Hepatic stellate cell (primary cell): ENCODE measurements at places on chromosomes 13 and 19.

GRCh38 chr13:113670541-113670940 lies 3.5 kb downstream of the GRK1 start:
- no peak for DNase-seq

- no peak for DNase-seq
These were observed 92.3 kb downstream of the RFC3 start for GRCh38 chr13:33910255-33910654.

DNA sequence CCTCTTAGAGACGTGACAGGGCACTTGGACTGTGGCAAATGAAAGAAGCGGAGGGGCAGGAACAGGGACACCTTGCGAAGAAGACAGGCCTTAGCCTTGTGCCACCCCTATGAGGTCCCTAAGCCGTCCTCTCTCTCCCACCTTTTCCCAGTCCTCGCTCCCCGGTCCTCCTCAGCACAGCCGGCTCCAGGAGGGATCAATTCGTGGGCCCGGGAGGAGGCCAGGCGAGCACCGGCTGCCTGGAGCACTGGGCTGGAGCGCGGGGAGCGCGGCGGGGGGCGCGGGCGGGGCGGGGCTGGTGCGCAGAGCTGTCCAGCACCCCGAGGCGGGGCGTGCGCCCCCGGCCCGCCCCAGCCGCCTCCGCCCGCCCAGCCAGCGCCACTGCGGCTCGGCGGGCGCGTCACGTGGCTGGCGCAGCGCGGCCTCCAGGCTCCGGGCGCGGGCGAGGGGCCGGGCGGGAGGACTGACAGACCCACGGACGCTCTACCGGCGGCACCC lies at the start of gene LRP3:
LRP3 (plus strand) TSS at position 466 of the 498 bp plus-strand sequence. CDS start 456 bp downstream, outside the sequence.
- no peak for DNase-seq

DNA sequence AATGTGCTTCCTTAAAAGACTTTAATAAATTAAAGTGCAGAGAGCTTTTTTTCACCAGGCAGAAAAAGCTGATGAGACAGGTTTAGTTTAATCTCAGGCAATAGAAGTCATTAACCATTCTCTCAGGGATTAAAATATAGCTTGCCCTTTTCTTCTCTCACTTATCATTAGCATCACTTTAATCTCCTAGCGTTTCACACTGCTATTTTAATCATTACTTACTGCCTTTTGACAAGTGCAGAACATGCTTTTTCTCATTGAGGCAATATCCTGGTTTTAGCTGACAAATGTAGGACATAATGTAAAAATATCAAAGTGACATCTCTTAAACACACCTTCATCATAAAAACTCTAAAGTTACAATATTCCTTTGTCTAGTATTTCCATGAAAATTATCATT lies 94.6 kb downstream of the DACH1 start:
- no peak for DNase-seq

DNA sequence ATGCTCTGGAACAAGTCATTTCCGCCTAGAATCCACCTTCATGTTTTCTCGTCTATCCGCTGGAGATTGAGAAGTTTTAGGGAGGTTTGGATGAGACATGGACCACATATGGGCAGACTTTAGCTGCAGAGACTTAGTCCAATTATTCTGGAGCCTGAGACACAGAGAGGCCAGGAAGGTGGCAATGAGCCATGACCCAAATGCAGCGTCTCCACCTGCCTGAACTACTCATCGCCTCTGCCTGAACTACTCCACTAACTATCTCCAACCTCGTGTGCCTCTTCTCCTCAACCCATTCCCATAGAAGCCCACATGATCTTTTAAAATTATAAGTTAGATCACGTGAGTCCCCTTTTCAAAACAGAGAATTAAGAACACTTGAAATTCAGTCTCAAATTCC lies 5.6 kb downstream of the PLEKHA4 start:
- no peak for DNase-seq

DNA sequence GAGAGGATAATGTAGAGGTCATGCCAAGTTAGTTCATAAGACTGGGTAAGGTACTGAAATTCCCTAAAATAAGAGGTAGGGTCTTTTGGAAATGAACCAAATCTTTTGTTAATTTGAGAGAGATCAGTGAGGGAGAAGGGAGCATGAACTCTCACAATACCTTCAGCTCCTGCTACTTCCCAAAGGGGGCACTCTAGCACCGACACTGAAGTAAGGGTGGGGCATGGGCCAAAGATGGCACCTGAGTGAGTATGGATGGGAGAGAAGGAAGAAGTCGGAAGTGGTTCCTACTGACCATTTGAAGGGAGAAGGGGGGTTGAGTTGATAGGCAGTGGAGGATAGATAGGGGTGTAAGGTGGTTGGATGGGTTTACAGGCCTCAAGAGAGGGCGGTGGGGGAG lies 86.6 kb downstream of the ZNF737 start:
- DNase-seq, result no peak
